ENCODE measurements at places on chromosomes 3 and 15. TPM values are rescaled to one million over a fixed set of nuclear protein-coding genes. Genes with fewer than 3 reads are reported as not detected.
A peak's percentile ranks its signal among the peaks of the same experiment; 100 is the strongest.

DNA sequence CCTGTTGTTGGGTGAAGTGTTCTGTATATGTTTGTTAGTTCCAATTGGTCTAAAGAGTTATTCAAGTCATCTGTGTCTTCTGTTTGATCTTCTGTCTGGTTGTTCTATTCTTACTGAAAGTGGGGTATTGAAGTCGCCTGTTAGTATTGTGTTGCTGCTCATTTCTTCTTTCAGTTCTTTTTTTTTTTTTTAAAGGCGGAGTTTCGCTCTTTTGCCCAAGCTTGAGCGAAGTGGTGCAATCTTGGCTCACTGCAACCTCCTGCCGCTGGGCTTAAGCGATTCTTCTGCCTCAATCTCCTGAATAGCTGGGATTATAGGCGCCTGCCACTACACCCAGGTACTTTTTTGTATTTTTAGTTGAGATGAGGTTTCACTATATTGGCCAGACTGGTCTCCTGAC, 23.5 kb downstream of the PFN2 start:
- no peak for DNase-seq

GRCh38 chr15:74206801-74207281, 4.3 kb upstream of the STRA6 start:
- DNase-seq, result no peak

DNA sequence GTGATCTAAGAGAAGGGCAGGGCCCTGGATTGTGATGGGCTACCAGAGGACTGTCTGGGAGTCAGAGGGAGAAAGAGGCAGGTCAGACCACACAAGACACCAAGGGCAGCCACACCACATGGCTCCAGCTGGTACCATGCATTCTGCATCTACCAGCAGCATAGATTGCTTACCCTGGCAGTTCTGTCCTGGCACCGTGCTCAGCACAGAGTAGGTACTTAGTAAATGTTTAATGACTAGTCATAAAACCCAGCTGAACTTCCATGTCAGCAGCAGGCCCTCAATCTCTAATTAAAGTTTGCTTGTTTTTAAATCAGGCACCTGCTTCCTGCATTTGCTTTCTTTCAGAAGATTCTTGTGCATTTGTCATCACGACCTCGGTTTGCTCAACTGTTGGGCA, 77.3 kb upstream of the ATP2B2 start:
- no peak for DNase-seq

- DNase-seq, result no peak
Observed at GRCh38 chr3:34777386-34777785, 861.9 kb upstream of the ARPP21 start.

GRCh38 chr3:67941433-67942030, 287.1 kb upstream of the SUCLG2 start:
- DNase-seq, result no peak

DNA sequence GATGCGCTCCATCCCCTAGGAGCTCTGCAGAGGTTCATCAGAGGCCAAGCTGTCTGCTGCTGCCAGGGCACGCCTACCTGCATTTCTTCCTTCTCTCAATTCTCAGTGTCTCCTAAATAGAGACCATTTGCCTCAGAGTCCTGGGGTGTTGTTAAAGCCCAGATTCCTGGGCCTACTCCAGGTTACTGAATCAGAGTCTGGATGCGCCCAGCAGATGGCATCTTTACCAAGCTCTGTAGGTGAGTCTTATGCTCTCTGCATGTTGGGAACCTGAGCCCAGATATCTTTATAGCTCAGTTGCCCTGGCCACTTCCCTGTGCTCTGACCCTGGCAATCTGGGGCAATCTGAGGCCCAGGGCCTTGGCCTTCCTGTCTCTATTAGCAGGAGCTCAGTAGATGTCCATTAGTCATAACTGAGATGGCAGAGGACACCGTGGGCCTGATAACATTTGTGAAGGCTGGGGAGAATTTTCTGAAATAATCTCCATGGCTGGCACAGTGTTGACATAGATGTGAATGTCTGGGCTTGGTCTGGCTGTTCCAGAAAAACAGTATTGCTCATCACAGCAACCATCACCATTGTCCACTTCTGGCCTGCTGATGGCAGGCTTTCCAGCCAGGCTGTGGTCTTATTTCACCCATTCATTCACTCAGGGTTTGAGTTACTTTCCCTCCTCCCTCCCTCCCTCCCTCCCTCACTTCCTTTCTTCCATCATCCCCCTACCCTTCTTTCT, 13.3 kb upstream of the RBP1 start:
- DNase-seq, result no peak

DNA sequence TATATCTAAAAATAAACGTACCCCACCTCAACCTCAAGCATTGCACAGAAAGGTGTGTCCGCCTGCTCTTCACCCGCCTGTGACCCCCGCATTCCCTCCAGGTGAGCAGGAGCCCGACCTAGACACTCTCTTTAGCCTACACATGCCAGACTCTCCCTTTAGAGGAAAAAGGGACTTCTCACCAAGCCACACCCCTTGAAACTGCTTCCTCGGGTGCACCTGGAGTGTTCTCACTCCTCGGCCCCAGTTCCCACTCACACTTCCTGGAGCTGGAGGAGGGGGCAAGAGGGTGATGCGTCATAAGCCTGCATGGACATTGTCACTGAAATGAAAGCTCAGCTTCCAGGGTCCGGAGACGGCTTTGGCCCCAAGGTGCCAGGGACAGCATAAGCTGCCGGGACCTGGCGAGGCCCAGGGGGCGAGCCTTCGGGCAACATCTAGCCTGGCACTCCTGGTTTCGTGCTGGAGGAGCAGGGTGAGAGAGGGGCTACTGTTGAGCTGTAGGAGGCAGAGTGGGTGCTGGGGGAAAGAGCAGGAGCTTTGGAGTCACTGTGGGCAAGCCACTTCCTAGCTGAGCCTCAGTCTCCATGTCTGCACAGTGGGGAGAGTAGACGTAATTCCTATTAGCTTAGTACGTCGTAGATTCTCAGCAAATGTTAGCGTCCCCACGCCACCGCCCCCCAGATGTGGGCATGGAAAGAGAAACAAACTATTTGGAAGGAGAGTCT, 9.8 kb upstream of the MUC4 start:
- DNase-seq, result no peak

DNA sequence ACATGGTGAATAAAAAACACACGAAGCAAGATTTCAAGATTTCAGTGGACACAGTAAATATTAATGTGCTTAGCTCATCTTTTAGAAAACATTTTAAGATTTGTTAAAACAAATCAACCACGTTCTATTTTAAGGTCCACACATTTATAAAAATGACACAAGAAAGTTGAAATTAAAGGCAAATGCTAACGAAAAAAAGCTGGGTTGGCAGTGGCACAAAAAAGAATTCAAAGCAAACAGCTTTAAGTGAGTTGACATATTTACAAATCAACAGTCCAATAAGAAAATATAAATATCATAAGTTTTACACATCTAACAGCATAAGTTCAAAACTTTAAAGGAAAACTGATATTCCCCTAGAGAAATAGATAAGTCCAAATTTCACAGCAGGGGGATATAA, 430.4 kb upstream of the CCDC54 start:
- DNase-seq, result no peak

- DNase-seq, result no peak
Observed at GRCh38 chr3:42381551-42382082, 28.8 kb downstream of the LYZL4 start.

GRCh38 chr3:62098646-62099365, 274.5 kb downstream of the FEZF2 start:
- DNase-seq, result no peak

GRCh38 chr15:56165234-56165633, 78.4 kb downstream of the RFX7 start:
- DNase-seq, result no peak

- no peak for DNase-seq
Observed at GRCh38 chr3:56813653-56813960, 11.9 kb upstream of the ARHGEF3 start.

- DNase-seq, result no peak
Observed at GRCh38 chr3:197262709-197263108, 35.7 kb downstream of the DLG1 start.

- DNase-seq, result no peak
Observed at GRCh38 chr3:44226573-44226972, 15.1 kb upstream of the TOPAZ1 start.

DNA sequence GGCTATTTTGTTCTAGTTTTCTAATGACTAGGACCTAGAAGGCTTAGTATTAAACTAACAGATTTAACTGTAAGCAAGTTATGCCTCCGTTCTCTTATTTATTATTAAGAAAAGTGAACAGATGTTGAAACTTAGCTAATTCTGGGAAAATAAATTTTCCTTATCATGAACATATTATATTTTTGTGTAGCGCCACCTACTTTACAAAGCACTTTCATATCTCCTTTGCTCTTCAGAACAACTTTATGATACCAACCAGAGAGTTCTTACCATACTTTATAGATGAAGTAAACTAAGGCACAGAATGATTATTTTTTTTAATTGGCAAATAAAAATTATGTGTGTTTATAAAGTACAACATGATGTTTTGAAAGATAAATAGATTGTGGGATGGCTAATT, 59.4 kb downstream of the NME9 start:
- DNase-seq, result no peak

GRCh38 chr3:135650309-135650708, 315.2 kb upstream of the PPP2R3A start:
- no peak for DNase-seq

DNA sequence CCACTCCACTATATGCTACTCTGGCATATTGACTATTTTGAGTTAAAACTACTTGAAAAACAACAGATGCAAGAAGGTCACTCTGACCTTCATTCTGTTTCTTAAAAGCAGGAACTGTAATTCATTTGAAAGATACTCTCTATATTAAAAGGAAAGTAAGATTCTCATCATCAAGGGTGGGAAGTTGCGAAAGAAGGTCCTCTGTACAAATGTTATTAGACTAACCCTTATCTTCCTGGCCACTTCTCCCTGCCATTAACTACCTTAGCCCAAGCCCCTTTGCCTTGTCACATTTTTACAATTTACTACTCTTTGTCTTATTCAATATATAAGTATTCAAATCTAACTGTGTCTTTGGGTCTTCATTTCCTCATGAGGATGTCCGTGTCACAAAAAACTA, 16.1 kb downstream of the SIDT1 start:
- DNase-seq, result no peak

DNA sequence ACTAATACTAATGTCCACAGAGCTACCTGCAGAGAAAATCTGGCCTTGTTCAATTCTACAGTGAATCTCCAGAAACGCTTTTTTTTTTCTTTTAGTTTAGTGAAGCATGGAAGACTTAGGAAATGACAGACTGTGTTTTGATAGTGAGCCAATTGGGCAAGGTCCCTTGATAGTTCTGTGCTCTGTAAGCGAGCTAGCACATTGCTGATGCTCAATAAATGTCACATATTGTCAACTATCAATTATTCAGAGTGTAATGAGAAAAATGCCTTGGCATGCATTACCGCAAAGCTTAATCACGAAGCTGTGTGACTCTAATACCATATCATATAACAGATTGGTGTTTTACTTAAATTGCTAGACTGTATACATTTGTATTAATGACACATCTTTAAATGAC, 5.2 kb upstream of the C3orf85 start:
- DNase-seq, result no peak

DNA sequence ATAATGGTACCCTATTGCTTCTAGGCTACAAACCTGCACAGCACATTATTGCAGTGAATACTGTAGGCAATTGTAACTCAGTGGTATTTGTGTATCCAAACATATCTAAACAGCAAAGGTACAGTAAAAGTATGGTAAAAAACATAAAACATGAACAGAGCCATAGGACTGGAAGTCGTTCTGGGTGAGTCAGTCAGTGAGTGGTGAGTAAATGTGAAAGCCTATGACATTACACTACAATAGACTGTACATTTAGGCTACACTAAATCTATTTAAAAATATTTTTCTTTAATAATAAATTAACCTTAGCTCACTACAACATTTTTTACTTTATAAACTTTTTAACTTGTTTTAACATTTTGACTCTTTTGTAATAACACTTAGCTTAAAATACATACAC, 21.3 kb downstream of the RAB6B start:
- DNase-seq, result no peak

DNA sequence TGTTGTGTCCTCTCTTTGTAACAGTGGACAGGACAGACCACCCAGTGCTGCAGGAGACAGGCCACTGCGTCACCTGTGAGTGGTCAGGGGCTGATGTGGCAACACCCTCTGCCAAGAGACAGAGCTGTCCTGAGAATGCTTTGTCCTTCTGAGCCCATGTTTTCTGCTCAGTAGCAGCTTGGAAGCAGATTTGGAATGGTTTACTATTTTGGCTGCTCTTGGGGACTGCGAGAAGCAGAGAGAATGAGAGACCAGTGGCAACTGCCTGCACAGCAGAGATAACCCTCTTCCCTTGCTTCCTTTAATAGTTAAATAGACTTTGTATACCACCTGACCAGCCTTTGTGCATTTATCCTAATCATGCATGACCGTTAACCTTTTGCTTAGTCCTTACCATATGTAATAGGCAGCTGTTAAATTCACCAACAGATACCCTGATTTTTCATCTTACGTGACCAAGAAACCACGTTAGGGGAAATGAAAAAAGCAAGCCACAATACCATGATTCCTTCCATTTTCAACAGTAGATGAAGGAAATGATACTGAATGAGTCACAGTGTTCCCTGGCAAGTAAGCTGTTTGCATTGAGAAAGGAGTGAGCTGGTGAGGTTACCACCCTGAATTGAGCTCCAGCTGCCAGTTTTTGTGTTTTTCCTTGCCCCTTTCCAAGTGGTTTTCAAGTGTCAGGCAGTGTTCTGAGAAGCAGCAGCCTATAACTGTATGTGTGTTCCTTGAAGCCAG, 35.5 kb downstream of the B3GALNT1 start:
- peak; percentile 92 for DNase-seq

DNA sequence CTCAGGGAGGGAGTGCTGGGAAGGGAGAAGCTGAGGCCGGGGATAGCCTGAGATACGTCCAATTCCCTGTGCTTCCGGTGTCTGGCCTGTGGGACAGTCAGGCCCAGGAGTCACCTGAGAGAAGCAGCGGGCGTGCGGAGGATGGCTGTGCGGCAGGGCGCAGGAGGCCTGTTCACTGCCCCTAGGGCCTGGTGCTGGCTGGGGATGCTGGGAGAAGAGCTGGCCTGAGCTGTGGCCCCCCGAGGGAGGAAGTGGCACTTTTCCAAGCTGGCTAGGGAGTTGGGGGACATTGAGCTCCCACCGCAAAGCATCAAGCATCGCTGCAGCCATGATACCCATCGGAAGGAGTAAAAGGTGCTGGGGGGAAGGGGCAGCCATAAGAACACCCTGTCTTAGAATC, 108.8 kb downstream of the CHST2 start:
- no peak for DNase-seq

- DNase-seq, result peak; percentile 31
Observed at GRCh38 chr3:195855471-195856409, 44.0 kb upstream of the MUC4 start.

Gene ECE2
- total RNA-seq, result not detected

Gene MAGEF1
- 41.2 TPM for total RNA-seq

Gene JMJD7
- 13.3 TPM for total RNA-seq

Gene SSUH2
- total RNA-seq, result 0.32 TPM

Gene C3orf20
- not detected for total RNA-seq
